ENCODE measurements at places on chromosomes 3 and 15.

- DNase-seq: no peak
Observed at GRCh38 chr15:31230630-31231485, 95.8 kb upstream of the KLF13 start.

DNA sequence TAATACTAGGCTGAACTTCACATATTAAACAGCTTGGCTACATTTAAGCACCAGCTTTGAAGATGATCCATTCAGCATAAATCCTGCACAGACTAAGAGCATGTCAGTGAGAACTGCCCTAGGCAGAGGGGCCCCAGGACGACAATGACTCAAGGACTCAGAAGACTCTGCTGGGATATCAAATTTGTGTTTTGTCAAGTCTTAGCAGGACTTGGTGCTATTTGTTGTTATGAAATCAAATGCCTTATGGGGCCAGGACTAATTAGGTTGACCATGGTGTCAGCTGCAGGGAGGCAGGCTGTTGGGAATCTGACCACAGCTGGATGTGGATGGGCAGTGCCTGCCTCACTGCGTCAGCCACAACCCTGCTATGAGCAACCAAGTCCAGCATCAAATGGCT lies 91.8 kb downstream of the RYR3 start:
- no peak for DNase-seq

DNA sequence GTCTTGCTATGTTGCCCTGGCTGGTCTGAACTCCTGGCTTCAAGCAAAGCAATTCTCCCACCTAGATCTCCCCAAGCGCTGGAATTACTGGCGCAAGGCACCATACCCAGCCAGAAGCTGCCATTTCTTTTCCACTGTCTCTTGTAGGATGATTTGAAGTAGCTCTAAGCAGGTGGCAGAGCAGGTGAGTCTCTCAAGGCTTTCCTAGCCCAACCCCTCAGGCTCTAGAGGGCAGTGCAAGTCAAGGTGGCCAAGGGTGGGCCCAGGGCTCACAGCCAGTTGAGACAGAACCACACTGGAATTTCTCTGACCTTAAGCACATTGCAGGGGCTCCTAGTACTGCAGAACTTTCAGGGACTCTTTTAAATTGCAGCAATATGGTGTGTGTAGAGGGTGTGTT lies 15.6 kb upstream of the DAG1 start:
- no peak for DNase-seq

- DNase-seq: no peak
Observed at GRCh38 chr3:113531826-113532697, at the start of gene SIDT1. SIDT1 (plus strand) TSS chr3:113532555; CDS start chr3:113533022, 467 bp downstream.

DNA sequence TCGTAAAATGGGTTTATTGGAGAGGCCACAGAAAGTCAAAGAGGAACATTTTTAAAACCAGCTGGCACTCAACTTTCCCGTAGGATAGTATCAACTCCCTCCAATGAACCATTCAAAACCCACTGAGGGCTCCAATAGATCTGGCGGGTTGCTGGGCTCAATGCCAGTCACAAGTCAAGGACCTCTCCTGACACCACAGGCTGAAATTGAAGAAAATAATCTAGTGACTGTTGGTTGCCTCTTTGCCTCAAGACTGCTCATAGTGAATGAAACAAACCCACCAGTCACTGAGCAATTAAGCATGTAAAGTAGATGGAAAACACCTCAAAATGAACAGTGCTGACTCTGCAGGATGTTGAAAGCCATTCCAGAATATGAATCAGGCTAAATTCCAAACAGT lies 500.6 kb upstream of the AGTR1 start:
- no peak for DNase-seq

GRCh38 chr15:67156834-67157233 lies 91.4 kb downstream of the SMAD3 start:
- DNase-seq: no peak

Measured in amniotic stem cell (primary cell).